ENCODE measurements at places on chromosomes 13 and 19. TPM values are rescaled to one million over a fixed set of nuclear protein-coding genes. Genes with fewer than 3 reads are reported as not detected.

ADGRE3 gene
- total RNA-seq: not detected

GNG8 gene
- total RNA-seq: not detected

PALM gene
- 95.9 TPM for total RNA-seq

SLAIN1 gene
- 600 TPM for total RNA-seq

PDS5B gene
- total RNA-seq: 166 TPM

KLK2 gene
- not detected for total RNA-seq

All from occipital lobe (tissue), 3 donors.